ENCODE measurements at places on chromosomes 11 and 22.

- no peak for DNase-seq
Measured at GRCh38 chr22:45689211-45689610, 17.6 kb downstream of the ATXN10 start.

DNA sequence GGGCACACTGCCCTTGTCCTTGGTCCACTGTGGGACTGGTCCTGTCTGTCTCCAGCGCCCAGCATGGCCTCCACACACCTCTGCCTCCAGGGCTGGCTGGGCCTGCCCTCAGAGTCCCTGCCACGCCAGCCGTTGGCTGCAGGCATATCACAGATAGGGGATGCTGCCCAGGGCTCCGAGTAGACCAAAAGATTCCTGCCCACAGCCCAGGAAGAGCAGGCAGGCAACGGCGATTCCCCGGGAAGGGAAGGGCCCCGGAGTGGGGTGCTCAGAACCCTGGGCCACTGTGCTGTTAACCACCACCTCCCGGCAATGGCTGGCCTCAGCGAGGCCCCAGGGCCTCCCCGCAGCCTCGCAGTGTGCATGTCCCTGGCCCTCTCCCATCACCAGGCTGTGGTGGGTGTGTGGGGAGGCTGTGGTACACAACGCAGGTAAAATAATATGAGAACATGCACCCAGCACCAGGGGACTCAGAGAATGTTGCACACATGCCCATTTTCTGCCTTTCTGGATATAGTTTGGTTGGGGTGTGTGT, 2.2 kb downstream of the IFITM5 start:
- DNase-seq: no peak

DNA sequence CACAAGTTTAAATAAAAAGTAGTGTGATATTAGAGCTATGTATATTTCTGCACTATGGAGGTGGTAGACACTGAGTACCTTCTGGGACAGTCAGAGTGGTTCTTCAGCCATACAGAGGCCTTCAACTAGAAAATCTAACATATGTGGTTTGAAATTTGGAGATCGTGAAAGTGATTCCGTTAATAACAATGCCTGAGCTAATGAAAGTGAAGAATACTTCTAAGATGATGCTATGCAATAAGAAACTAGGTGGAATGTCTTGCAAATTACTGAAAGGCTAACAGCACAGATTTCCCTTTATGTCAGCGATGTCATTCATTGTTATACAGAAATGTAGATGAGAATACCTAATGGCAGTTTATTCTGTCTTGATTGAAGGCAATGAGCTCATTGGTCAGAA, 1984.7 kb upstream of the RAG2 start:
- no peak for DNase-seq

GRCh38 chr22:29469755-29470154, 10.3 kb upstream of the NEFH start:
- DNase-seq: no peak

- DNase-seq: no peak
Measured at GRCh38 chr11:134036492-134037045, 32.3 kb upstream of the JAM3 start.

DNA sequence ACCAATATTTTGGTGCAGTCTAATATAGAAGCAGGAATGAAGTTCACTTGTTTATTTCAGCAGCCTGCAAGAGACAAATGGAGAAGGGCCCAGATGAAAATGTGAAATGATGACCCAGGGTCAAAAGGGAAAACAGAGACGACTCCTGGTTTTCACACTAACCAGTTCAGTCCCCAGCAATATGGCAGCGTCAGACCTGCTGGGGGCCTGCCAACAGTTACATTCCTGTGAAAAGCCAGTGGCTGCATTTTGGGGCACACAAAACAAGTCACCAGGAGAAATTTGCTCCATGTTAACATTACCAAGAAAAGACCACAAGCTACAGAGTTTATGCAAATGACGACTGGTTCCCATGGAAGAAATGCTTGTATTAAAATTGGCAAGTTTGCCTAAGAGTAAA, 80.2 kb downstream of the CCDC34 start:
- no peak for DNase-seq

DNA sequence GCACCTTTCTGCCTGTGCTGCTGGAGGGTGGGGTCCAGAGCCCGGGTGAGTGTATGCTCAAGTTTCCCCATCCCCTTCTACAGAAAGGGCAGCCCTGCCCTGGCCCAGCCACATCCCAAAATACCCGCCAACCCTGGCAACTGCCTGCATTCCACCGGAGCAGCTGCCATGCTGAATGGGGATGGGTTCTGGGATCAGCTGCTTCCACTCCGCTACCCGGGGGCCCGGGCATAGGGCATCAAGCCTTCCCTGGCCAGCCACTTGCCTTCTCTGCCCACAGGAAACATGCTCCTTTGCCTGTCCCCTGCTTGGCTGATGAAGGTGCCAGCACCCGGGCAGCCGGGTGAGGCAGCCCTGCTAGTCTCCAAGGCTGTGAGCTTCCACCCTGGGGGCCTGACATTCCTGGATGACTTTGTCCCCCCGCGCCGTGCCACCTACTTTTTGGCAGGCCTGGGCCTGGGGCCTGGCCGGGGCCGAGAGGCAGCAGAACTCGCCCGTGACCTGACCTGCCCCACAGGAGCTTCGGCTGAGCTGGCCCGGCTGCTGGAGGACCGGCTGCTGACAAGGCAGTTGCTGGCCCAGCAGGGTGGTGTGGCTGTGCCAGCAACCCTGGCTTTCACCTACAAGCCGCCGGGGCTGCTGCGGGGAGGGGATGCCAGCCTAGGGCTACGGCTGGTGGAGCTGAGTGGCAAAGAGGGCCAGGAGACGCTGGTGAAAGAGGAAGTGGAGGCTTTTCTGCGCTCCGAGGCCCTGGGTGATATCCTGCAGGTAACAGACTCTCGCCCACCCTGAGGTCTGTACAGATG, 3.2 kb downstream of the CARNS1 start:
- no peak for DNase-seq

DNA sequence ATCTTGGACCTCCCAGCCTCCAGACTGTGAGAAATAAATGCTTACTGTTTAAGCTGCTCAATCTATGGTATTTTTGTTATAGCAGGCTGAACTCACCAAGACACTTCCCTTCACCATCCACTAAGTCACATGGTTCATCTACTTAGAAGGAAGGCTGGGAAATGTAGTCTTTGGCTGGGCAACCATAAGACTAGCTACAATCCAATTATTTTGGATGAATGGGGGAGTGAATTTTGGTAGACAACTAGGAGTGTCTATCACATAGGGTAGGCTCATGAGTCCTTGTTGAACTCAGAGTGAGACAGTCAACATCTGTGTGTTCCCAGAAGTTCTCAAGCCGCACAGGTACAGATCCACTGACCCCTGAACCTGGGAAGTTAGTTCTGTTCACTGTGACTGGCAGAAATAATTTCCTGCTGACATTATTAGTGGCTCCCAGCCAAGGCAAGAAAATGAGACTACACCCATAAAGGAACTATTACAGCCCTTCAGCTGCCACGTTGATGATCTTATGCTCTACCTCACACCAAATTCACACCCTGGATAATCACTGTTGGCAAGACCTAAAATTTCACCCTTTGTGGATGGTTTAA, 3.1 kb upstream of the SLC35C1 start:
- no peak for DNase-seq

GRCh38 chr11:45451766-45452440, 165.8 kb upstream of the SYT13 start:
- DNase-seq: no peak

- no peak for DNase-seq
Measured at GRCh38 chr11:112760396-112761059, 200.7 kb upstream of the NCAM1 start.

DNA sequence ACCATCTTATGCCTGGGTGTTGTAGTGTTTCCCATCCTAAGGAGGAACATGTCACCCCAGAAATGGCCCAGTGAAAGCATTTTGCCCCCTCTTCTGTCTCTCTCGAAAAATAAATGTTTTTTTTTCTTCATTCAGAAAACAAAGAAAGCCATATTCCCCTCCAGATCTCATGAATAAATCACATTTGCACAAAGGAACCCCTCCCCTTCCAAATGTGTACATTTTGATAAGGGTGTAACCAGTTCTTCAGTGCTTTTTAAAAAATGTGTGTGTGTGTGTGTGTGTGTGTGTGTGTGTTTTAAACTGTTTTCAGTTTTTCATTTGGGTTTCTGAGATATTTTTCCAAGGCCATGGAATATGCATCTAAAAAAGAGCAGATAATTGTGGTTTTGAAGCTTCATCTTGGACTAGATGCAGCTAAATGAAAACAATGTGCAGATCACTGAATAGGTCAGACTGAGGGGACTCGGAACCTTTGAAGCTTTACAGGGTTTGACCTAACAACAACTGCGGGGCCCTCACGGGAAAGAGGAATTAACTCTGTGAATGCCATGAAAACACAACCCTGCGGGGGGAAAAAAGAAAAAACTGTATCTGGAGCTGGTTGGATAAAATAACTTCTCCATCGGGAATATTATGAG, 76.4 kb downstream of the YAP1 start:
- DNase-seq: no peak

- DNase-seq: no peak
Measured at GRCh38 chr11:68142441-68143309, 21.5 kb upstream of the CHKA start.

- no peak for DNase-seq
Measured at GRCh38 chr11:72577271-72577721, 96.9 kb downstream of the PDE2A start.

DNA sequence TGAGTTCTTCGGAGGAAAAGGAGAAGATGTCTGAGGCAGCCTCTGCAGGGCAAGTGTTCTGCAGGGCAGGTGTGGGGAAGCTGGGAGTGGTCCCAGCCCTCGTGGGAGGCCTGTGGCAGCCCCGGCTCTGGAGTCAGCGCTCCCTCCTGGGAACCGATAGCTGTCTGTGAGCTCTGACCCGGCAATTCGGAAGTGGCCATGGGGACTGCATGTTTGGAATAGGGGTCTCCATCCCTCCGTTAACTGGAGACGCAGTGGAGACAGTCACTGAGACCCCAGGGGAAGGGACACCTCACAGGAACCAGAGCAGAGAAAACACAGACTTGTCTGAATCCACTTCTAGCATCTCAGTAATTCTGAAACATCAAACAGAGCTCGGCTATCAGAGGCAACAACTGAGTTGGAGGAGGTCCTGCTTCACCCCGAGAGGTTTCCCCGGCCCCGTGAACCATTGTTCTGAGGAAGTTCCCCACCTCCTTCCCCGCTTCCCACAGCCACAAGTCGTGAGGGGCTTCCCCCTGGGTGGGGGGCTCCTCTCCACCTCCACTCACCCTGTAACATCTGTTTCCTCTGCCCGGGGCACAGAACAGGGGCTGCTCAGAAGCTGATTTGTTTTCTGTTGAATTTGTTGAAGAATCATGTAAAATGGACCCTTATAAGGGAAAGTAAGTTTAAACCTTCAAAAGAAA, 99.6 kb downstream of the BRD1 start:
- no peak for DNase-seq

- DNase-seq: peak; percentile 35
Measured at GRCh38 chr22:46769191-46769675, 6.8 kb downstream of the TBC1D22A start.

- no peak for DNase-seq
Measured at GRCh38 chr22:37403267-37403960, 23.9 kb downstream of the ELFN2 start.

DNA sequence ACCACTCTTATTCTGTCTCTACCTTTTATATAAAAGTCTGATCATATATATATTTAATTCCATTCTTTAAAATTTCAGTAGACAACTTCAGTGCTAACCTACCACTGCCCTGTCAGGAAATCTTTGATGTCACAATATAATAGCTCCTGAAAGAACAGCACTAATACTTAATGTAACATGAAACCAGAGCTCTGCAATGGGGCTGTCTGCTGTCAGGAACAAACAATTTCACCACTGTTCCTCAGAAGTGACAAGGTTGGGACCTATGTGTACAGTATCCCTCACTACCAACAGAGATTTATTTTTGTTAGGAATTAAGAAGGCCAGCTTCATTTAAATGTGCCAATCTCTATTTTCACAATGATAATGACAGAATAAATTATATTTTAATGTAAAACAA, 165.5 kb upstream of the C11orf58 start:
- no peak for DNase-seq

DNA sequence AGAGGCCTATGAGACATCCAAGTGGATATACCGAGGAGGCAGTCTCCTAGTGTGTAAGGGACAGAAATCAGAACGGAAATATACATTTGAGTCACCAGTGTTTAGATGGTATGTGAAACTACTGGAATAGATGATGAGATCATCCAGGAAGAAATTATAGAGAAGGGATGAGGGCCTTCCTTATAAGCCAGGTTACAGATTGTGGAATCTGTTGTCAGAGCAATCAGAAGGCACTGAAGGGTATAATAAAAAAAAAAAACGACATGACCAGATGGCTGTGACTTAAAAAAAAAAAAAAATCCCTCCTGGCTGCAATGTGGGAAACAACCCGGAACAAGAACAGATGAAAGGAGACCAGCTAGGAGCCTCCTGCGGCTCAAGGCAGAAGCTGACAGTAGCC, 2.7 kb downstream of the MAJIN start:
- no peak for DNase-seq

DNA sequence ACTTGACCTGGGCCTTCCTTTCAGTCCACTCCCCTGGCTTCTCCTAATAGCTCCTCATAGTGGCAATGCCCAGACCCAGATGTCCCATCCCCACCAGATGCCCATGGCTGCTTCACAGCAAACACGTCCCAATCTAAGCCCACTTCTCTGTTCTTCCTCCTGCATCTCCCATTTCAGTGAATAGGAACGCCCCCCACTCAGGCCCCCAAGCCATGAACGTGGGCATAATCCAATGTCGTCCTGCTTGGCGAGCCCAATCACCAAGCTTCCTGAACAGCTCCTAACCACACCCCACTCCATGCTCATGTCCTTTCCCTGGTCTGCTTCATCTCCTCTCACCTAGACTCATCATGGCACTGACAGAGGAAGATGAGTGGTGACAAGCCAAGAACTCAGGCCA, 8.9 kb downstream of the IL18BP start:
- no peak for DNase-seq

GRCh38 chr11:94546162-94546470, 2.4 kb downstream of the FUT4 start:
- no peak for DNase-seq

GRCh38 chr11:14327116-14327515, 31.9 kb downstream of the RRAS2 start:
- no peak for DNase-seq

DNA sequence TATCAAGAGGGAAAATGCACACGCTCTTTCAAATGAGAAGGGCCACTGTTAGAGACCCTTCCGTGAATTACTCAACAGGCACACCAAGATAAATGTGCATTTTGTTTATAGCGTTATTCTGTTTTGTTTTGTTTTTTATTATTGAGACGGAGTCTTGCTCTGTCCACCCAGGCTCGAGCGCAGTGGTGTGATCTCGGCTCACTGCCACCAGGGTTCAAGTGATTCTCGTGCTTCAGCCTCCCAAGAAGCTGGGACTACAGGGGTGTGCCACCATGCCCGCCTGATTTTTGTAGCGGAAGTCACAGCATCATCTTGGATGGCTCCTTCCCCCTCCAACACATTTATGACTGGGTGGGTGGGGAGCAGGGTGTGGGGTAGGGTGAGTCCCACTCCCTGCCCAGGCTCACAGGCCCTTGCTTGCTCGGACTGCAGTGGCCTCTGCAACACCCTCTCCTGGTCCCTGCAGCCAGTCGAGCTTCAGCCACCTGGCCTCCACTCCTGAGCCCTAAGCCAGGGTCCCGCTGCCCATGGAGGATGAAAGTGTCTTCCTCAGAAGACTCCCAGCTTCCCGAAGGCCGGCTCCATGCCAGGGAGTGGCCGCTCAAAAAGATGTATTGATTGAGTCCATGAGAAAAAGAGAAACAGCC, 68.0 kb downstream of the RTL6 start:
- DNase-seq: no peak

Data from stimulated activated naive B cell treated with anti-CD40 and anti-IgM and Interleukin-4, amounts not matched to agents 10 μg/mL and 1 μg/mL and 100 μg/mL, for 72 hours (primary cell).